Stimulated activated CD4-positive, alpha-beta T cell treated with anti-CD3 and anti-CD28 coated beads, Interleukin-4, amount 100 ng/mL, for 24 hours (primary cell): ENCODE measurements at places on chromosomes 1 and 21.

GRCh38 chr1:29713857-29714256 lies 477.5 kb downstream of the PTPRU start:
- DNase-seq: no peak

- DNase-seq: no peak
Observed at GRCh38 chr21:35075546-35075945, 26.4 kb upstream of the RUNX1 start.

GRCh38 chr21:36881228-36881627 lies 85.2 kb downstream of the HLCS start:
- DNase-seq: no peak

DNA sequence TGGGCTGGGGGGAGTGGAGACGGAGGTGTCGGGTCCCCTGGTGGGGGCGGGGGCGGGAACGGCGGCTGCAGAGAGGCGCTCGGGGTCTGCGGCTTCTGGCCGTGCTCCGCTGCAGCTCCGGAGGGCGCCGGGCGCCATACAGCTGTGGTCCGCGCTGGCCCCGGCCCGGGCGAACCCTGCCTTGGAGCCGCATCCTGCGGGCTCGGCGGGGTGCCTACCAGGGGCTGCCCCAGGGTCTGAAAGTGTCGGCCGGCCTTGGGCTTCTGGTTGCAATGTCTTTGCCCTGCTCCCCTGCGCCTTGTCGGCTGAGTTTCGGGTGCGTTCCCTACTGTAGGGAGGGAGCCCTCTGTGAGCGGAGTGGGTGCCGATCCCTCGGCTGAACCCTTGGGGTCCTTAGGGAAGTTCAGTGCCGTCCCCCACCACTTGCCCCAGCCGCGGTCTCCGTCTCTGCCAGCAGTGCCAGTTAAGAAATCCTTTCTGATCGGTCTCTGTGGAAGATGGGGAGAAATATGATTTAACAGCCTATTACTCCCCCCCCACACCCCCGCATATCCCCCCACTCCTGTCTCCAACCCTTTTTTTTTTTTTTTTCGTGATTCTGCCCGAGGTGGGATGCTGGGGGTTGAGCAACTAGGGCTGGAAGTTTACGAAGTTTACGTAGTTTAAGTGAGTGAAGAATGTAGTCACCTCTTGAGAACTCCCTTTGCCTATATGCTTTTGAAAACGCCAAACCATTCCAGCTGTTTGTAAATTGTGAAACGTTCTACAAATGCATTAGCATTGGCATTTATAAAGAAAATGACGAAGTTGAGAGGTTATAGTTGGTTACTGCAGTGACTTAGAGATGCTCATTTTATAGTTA lies 588 bp downstream of the NEXN start:
- DNase-seq: peak; percentile 4
